ENCODE measurements at places on chromosomes 3 and 15. TPM values are rescaled to one million over a fixed set of nuclear protein-coding genes. Genes with fewer than 3 reads are reported as not detected.

Gene PARL
- total RNA-seq, result 47.6 TPM

Gene SI
- total RNA-seq, result not detected

Gene FANCD2OS
- total RNA-seq, result not detected

Gene PPM1L
- total RNA-seq, result 41.0 TPM

Gene SLC28A1
- not detected for total RNA-seq

Gene CYP1A2
- total RNA-seq, result not detected

Gene RBP2
- total RNA-seq, result not detected

Gene PLA2G4B
- 5.7 TPM for total RNA-seq

Gene SLC9A9
- 8.1 TPM for total RNA-seq

GRCh38 chr3:71543371-71544016 lies 40.0 kb downstream of the FOXP1 start:
- H3K27me3 ChIP-seq, result no peaks in the 10 kb centered on the region
- H3K27ac ChIP-seq, result no peak overlapping the region
- peaks cover 9% of the 10 kb centered on the region for H3K4me1 ChIP-seq
- H3K4me3 ChIP-seq, result no peak overlapping the region
- DNase-seq, result no peak

GRCh38 chr3:66478960-66479359 lies 21.9 kb downstream of the LRIG1 start:
- H3K27ac ChIP-seq, result no peak overlapping the region
- H3K27me3 ChIP-seq, result no peaks in the 10 kb centered on the region
- no peaks in the 10 kb centered on the region for H3K36me3 ChIP-seq
- DNase-seq, result no peak
- no peak overlapping the region for H3K4me3 ChIP-seq

- peaks cover 51% of the 10 kb centered on the region for H3K27me3 ChIP-seq
- H3K4me1 ChIP-seq, result no peaks in the 10 kb centered on the region
- H3K27ac ChIP-seq, result no peak overlapping the region
- no peak overlapping the region for H3K4me3 ChIP-seq
- DNase-seq, result no peak
Measured at GRCh38 chr15:58057559-58057958, 8.0 kb downstream of the ALDH1A2 start.

DNA sequence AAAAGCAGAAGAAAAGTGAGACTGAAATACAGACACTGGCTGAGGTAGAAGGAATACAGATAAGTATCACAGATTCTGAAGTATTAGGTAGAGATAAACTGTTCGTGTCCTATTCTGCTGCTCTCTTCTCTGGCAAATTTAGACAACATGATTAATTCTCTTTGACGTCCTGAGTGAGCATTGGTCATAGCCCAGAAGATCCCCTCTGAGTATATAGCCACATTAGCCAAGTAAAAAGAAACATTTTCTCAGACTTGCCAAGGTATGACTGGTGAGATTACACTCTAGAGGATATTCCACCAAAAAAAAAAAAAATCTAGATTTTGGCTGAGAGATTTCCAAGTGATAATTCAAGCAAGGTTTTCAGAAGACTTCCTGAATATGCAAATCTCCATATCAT lies 111.4 kb upstream of the ALCAM start:
- no peaks in the 10 kb centered on the region for H3K36me3 ChIP-seq
- no peak overlapping the region for H3K27ac ChIP-seq
- H3K27me3 ChIP-seq, result no peaks in the 10 kb centered on the region

DNA sequence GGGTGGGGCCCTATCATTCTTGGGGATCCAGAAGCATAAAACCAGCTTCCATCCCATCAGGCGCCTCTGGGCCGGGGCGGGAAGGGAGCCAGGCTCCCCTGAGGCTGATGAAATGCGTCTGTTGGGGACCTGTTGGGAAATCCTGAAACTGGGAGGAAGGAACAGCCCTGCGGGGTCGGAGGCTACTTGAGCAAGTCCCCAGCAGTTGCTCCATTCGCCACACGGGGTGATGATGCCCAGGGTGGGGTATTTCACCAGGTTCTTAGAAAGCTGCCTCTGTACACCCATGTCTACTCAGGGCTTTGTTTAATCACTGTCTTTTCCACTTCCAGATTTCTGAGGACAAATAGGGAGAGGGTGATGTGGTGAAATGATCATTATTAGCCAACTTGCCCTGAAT lies 25.4 kb upstream of the TSEN2 start:
- no peak overlapping the region for H3K27ac ChIP-seq
- DNase-seq, result no peak
- no peak overlapping the region for H3K4me3 ChIP-seq
- H3K36me3 ChIP-seq, result no peaks in the 10 kb centered on the region
- no peaks in the 10 kb centered on the region for H3K27me3 ChIP-seq

DNA sequence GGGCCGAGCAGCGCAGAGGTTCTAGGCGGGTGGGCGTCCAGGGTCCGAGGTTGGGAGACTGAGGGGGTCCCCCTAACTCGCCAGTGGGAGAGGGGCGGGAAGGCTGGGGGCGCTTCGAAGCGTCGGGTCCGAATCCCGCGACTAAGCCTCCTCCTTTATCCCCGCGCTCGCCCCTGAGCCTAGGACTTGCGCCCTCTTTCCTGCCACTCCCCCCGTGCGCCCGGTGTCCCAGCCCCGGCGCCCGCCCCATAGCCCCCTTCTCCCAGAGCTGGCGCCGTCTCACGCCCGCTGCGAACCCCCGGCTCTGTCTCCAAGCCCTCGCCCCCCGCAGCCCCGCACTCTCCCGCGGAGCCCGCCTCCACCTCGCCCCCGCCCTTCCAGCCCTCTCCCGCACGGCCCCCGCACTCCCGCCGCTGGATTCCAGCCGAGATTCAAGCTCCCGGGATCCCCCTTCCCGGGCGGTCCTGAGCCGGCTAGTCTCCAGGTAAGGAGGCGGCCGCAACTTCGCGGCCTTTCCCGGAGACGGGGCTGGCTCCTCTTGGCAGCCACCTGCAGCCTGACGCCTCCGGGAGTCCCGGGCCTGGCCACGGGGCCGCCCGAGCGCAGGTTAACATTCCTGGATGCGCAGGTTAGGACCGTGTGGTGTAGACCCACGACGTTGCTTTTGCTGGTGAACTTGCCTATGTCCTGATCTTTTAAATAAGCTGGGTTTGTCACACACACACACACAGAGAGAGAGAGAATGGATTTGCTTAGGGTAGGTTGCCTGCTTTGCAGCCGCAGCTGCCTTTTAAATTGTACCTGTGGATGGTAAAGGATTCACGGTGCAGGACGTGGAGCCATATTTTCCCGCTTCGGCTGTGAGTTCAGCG lies 563 bp downstream of the PXYLP1 start:
- H3K36me3 ChIP-seq, result no peaks in the 10 kb centered on the region
- H3K4me3 ChIP-seq, result peak overlapping the region; percentile 71
- H3K4me1 ChIP-seq, result peaks cover 18% of the 10 kb centered on the region
- DNase-seq, result no peak
- no peaks in the 10 kb centered on the region for H3K27me3 ChIP-seq

DNA sequence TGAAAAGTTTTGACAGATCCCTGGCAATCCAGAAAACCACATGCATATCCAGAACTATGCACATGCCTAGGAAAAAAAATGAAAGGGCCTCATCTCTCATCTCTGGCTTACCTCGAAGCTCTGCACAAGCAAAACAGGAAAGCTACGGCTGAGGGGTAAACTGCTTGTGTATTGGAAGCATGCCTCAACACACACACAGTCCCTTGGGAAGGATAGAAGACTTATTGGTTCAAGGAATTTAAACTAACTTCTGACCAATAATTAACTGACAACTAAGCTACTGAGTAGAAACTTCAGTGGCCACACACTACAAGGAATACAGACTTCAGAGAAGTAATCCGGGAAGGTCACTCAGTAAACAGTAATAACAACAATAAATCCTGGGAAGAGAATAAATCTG lies 59.9 kb upstream of the POMGNT2 start:
- no peak for DNase-seq
- peaks cover 12% of the 10 kb centered on the region for H3K4me1 ChIP-seq
- no peak overlapping the region for H3K4me3 ChIP-seq
- no peaks in the 10 kb centered on the region for H3K27me3 ChIP-seq
- H3K36me3 ChIP-seq, result no peaks in the 10 kb centered on the region

DNA sequence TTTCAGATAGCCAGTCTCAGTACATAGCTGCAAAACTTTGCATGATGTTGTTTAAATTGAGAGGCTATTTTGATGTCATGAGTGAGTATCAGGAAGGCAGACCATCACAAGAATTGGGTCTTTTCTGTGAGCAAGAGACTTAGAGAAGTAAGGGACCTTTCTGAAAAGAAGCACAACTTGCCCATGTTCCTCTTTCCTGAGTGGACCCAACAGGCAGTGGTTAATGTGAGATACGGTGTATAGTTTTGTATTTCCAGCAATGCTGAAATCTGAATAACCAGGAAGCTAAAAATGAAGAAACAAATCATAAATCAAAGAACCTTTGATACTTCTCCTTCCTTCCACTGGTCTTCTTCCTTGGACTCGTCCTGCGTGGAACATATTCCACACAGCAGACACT lies 25.1 kb downstream of the MCTP2 start:
- H3K27me3 ChIP-seq, result no peaks in the 10 kb centered on the region
- no peaks in the 10 kb centered on the region for H3K4me1 ChIP-seq
- no peak for DNase-seq
- no peaks in the 10 kb centered on the region for H3K36me3 ChIP-seq
- no peak overlapping the region for H3K27ac ChIP-seq

GRCh38 chr3:98070840-98071239 lies 16.1 kb upstream of the OR5AC2 start:
- H3K27ac ChIP-seq, result no peak overlapping the region
- DNase-seq, result no peak
- H3K36me3 ChIP-seq, result no peaks in the 10 kb centered on the region
- no peaks in the 10 kb centered on the region for H3K4me1 ChIP-seq
- H3K4me3 ChIP-seq, result no peak overlapping the region

GRCh38 chr3:33597257-33597689 lies 120.8 kb downstream of the CLASP2 start:
- no peak for DNase-seq
- no peaks in the 10 kb centered on the region for H3K27me3 ChIP-seq
- H3K36me3 ChIP-seq, result peaks cover 50% of the 10 kb centered on the region
- H3K27ac ChIP-seq, result no peak overlapping the region
- no peak overlapping the region for H3K4me3 ChIP-seq
- no peaks in the 10 kb centered on the region for H3K4me1 ChIP-seq

GRCh38 chr15:70308011-70308734 lies 210.5 kb upstream of the TLE3 start:
- H3K27me3 ChIP-seq, result no peaks in the 10 kb centered on the region
- no peak for DNase-seq
- no peak overlapping the region for H3K4me3 ChIP-seq
- H3K4me1 ChIP-seq, result no peaks in the 10 kb centered on the region
- no peaks in the 10 kb centered on the region for H3K36me3 ChIP-seq
- H3K27ac ChIP-seq, result no peak overlapping the region

- no peak for DNase-seq
- no peaks in the 10 kb centered on the region for H3K27me3 ChIP-seq
- H3K4me3 ChIP-seq, result no peak overlapping the region
- no peaks in the 10 kb centered on the region for H3K36me3 ChIP-seq
- H3K4me1 ChIP-seq, result peaks cover 68% of the 10 kb centered on the region
- H3K27ac ChIP-seq, result no peak overlapping the region
Measured at GRCh38 chr15:85033148-85033547, 51.5 kb downstream of the PDE8A start.

DNA sequence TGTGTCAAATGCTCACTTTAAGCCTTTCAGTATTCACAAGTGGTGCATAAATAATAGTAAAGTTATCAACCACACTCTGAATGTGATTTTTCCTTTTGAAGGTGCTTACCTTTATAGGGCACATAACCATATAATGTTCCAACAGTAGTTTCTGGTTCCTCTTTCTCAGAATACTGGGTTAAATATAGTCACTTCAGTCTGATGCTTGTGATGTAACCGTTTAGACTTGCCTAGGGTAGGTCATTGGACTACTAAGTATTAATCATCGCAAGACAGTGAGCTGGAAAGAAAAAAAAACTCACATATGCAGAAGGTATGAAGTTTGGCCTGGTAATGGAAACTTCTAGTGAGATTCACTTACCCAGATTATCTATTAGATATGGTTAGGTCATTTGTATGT lies 1.9 kb downstream of the KBTBD8 start:
- H3K27ac ChIP-seq, result no peak overlapping the region
- H3K27me3 ChIP-seq, result no peaks in the 10 kb centered on the region
- no peaks in the 10 kb centered on the region for H3K36me3 ChIP-seq
- peaks cover 7% of the 10 kb centered on the region for H3K4me1 ChIP-seq
- no peak for DNase-seq

DNA sequence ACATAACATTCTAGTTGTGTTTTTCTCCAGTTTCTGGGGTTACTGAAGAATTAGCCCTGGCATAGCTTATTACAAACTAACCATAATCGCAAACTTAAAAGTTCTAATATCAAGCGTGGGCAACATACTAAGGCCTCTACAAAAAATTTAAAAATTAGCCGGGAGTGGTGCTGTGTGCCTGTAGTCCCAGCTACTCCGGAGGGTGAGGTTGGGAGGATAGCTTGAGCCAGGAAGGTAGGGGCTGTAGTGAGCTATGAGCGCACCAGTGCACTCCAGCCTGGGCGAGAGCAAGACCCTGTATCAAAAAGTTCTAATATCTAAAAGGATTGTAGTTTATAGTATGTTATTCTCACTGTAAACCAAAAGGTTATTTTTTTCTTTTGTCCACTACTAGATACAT lies 1.1 kb downstream of the OIP5 start:
- DNase-seq, result no peak
- no peaks in the 10 kb centered on the region for H3K27me3 ChIP-seq
- peaks cover 5% of the 10 kb centered on the region for H3K4me1 ChIP-seq
- H3K36me3 ChIP-seq, result peaks cover 4% of the 10 kb centered on the region

Measured in tibial nerve (tissue), 4 donors.